Activated CD4-positive, alpha-beta T cell treated with anti-CD3 and anti-CD28 coated beads for 36 hours (primary cell): ENCODE measurements at places on chromosomes 6 and 20.

GRCh38 chr6:36865835-36866234 lies 8.8 kb downstream of the PPIL1 start:
- no peak for DNase-seq

- no peak for DNase-seq
Observed at GRCh38 chr6:122806291-122806690, 17.2 kb downstream of the SMPDL3A start.

DNA sequence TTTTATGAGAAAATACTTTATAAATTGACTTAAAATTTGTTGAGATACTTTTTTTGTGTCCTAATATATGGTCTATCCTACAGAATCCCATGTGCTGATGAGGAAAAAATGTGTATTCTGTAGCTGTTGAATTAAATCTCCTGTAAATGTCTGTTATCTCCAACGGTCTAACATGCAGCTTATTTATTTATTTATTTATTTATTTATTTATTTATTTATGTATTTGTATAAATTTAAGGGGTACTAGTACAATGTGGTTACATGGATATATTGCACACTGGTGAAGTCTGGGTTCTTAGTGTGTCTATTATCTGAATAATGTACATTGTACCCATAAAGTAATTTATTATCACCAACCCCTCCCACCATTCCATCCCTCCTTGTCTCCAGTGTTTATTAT lies 315.5 kb downstream of the TENT5A start:
- DNase-seq, result no peak

GRCh38 chr6:158014505-158015187 lies 33.0 kb downstream of the SYNJ2 start:
- DNase-seq, result no peak

- peak; percentile 56 for DNase-seq
Observed at GRCh38 chr20:24066076-24066700, 77.6 kb upstream of the GGTLC1 start.

DNA sequence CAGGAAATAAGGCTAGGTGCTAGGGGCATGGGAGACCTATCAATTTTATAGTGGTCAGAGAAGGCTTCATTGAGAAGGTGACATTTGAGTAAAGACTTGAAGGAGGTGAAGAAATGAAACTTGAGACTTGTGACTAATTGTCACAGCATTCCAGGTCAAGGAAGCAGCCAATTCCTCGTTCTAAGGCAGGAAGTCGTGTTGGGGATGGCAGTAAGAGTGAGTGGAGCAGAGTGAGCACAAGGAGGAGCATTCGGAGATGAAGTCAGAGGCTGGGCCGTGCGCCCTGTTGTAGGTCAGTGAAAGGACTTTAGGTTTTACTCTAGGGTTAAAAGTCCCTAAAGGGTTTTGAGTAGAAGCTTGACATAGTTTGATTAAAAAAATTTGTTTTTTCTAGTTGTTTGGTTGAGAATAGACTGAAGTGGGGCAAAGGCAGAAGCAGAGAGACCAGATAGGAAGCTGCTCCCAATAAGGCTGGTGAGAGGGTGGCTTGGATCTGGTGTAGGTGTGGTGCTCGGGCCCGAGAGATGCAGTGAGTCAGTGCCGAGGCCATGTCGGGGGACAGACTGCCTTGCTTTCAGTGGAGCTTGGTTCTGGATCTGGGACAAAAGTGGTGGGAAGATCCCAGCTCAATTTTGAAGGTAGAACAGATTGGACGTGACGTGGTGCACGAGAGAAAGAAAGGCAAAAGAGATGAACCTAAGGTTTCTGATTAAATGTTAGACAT lies 2.6 kb upstream of the RSPH3 start:
- no peak for DNase-seq

DNA sequence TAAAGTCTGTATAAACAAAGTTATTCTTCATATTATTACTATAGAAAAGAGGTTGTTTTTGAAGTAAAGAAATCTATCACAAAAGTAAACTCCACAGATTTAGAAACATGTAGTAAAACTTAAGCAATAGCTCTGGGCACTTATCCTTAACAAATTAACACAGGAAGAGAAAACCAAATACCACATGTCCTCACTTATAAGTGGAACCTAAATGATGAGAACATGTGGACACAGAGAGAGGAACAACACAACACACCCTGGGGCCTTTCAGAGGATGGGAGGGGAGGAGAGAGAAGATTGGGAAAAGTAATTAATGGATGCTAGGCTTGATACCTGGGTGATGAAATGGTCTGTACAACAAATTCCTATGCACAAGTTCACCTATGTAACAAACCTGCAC lies 57.2 kb downstream of the C6orf58 start:
- no peak for DNase-seq

GRCh38 chr20:63377256-63377941 lies 16.2 kb upstream of the CHRNA4 start:
- DNase-seq, result no peak

DNA sequence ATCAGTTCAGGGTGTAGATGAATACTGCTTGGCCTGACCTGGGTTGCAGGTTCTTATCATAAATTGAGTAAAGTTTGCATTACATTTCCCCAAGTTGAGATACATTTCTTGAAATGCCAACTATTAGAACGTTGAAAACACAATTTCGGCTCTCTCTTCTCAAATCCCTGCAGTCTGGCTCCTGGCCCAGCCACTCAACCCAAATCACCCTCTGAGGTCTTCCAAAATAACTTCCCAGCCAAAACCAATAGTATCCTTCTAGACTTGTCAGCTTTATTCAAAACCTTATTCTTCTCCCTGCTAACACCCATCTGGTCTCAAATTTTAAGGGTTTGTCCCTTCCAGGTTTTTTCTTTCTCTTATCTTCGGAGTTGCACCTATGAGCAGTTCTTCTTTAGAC lies 263.6 kb downstream of the EYA4 start:
- no peak for DNase-seq

DNA sequence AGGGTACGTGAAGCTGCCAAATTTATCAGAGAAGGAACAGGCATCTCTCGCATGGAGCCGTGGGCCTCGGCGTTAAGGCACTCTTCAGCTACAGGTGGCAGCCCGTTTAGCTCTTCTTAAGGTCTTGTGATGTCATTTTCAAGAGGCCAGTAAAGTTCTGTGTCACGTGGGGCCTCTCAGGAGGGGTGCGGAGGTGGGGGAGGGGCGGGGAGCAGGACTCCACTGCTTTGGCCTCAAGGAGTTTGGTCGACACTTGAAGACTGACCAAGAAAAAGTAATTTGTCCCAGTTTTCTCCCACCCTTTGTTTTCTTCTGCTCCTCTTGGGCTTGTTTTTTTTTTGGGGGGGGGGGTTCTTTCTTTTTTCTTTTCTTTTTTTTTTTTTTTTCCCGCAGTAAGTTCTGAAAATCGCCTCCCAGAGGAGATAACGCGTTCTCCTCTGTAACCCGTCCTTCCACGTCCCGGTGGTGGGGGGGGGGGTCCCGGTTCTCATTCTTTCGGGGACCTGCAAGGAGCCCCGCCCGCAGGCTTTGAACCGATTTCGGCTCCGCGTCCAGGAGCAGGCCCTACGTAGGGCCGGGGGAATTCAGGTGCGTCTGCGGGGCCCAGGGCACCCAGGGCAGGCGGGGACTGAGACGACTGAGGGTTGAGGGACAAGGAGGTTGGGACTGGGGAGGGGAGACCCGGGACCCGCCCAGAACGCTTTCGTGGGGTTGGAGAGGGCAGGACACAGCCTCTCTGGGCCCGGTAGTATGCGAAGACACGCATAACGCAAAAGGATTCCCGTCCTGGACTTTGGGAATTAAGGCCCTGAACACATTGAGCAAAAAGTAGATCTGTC lies 26.0 kb downstream of the GPX6 start:
- DNase-seq, result peak; percentile 80

DNA sequence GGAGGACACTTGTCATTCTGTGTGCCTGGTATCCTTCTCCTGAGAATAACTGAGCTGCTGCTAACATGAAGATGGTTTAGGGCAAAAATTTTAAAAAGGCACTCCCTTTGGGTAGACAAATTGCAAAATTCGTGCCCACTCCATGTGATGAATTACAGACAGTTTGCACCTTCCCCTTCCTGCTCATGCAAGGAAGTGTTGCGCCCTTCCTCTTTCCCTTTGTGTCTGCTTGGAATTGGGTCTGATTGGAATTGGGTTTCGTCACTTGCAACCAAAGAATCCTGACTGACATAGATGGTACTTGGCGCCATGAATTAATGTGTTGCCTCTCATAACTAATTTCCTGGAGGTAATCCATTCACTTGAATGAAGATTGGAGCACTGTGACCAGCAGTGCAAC lies 62.3 kb upstream of the SHLD1 start:
- no peak for DNase-seq

DNA sequence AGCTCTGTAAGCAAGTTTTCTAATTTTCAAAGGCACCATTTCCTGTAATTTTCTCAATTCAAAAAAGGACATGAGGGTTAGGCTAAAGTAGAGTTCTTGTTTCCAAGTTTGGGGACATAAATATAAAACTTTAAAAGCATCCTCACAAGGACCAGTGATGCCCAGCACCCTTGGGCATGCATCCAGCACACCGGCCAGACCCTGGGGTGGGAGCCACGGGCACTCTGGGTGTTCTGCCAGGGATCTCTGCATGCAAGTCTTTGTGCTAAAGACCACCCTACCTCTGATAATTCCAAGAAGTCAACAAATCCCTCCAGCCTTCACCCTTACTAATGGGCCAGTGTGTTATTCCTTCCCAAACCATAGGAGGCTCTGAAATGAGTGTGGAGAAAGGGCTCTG lies 46.5 kb downstream of the PLCG1 start:
- no peak for DNase-seq

DNA sequence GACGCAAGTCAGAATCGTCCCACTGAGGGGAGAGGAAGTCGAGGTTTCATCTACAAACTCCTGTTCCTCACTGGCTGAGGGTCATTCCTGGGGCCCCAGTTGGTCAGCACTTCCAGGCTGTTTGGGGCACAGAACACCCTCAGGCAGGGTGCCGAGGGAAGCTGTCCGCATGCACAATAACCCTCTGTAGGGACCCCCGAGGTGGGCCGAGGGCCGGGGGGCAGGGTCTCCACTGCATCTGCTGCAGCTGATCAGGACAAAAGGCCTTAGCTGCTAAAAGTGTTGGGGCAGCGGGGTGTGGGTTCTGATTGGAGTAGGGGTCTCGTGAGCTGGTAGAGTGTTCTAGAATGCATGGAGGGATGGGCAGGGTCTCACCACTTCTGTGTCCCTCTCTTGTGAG lies 125.1 kb downstream of the TOX2 start:
- no peak for DNase-seq

DNA sequence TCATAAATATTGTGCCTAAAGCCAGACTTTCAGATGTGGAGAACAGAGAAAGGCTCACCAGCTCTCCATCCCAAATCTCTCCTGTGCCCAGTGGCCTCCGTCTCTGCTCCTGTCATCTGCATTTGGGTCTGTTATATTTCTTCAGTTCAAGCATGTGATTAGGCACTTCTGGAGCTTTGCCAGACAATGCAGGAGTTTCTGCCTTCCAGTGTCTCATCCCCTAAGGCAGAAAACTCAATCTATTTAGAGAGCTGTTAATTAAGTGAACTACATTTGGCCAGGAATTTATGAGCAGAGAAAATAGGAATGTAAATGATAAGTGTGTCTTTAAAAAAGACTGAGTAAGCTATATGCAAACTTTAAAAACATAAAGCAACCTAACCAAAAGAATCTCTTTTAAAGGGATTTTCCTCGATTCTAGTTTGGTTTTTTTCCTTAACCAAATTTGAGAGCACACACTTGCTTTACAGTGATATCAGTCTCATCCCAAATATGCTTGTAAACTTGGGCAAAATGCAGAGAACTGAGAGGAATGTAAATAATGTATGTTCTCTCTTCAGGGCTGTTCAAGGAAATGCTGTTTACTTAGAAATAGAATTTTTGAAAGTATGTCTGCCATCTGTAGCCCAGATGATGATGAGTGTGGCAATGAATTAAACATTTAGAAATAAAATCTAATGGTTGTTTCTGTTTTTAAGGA lies 113.9 kb downstream of the ELOVL4 start:
- DNase-seq, result no peak

DNA sequence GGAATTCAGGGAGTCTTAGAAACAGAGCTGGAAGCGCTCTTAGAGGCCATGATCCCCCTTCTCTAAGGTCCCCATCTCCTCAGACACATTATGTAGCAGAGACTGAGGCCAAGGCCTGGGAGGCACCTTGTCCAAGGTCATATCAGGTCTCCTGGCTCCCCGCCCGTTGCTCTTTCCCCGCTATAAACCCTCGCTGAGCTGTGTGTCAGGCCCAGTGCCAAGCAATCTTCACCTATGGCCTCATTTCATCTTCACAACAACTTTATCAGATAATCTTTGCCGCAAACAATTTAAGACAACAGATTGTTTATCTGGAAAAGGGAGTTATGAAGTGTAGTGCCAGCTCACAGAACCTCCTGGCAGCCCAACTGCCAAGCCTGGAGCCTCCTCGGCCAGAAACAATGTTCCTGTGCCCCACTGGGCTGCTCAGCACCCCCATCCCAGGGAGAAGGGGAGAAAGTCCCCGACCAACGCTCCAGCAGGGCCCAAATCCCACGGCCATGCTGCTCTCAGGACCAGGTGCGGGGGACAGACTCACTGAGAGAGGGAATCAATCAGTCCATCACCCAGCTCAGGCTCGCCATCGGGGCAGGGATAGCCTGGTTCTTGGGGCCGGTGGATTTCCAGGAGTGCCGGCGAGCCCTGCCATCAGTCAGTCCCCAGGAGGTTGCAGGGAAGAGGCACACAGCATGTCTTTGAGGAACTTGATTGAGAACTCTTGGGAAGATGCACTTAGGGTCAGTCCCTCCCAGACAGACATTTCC lies 16.9 kb upstream of the FANCE start:
- DNase-seq, result no peak

DNA sequence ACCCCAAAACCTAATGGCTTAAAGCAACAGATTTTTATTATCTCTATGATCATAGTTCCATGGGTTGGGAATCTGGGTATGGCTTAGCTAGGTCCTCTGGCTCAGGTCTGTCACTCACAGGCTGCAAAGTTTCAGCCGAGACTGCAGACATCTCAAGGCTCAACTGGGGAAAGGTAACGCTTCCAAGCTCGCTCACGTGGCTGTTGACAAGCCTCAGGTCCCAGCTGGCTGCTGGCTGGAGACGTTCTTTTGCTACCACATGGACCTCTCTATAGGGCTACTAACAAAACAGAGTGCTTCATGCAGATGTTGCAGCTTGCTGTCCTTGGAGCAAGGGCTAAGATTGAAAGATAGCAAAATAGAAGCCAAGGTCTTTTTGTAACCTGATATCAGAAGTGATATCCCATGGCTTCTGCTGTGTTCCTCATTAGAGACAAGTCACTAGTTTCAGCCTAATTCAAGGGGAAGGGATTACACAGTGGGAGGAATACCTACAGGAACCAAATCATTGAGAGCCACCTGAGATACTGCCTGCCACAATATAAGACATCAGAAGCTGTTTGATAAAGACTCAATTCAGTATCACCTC lies 6.6 kb downstream of the HTR1E start:
- no peak for DNase-seq

GRCh38 chr6:148509800-148510581 lies 167.4 kb downstream of the SASH1 start:
- no peak for DNase-seq

DNA sequence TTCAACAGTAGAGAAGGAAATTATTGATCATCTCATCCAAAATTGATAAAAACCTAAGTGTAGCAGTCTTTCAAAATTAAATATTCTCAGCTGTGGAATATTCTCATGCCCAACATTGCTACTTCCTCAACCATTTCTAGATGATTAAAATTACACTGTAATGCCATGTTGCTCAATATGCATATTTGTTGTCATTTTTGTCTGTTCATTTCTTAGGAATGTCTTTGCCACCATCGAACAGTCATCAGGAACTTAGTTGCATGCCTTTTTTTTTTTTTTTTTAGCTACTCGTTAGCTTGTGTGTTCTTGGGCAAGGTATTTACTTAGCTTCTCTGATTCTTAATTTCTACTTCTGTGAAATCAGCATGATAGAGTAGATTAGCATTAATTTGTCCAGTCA lies 188.6 kb downstream of the DTNBP1 start:
- no peak for DNase-seq
